HEK293T (cell line): ENCODE measurements at places on chromosomes 12 and 14.

- DNase-seq, result peak; percentile 55
Measured at GRCh38 chr14:97978341-97978740, 1181.2 kb downstream of the VRK1 start.

GRCh38 chr12:79848339-79848738 lies 86.6 kb downstream of the PPP1R12A start:
- no peak for DNase-seq

DNA sequence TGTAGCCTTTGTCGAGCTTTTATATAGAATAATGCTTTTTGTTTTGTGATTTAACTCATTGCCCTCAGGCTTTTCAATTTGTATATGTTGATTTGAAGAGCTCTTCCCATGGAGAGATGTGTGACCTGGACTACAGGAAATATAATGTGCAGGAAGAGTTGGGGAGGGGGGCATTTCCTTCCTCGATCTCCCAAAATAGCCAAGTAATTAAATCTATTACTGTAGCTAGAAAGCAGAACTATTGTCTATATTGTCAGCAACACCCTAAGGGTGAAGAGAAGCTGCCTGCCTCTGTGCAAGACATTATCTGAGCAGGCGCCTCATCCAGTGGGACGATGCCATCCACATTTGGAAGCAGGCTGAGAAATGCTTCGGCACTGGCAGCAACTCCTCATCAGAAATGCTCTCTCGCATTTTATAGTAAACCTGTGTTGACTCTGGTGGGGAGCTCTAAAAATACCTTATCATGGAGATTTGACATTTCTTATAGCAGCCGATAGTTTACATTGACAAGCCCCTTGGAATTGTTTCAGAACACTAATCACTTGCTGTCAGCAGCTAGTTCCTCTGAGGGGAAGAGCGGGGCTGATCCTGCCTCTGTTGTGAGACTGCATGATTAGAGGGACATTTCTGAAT lies 392.5 kb upstream of the RGS6 start:
- no peak for DNase-seq

DNA sequence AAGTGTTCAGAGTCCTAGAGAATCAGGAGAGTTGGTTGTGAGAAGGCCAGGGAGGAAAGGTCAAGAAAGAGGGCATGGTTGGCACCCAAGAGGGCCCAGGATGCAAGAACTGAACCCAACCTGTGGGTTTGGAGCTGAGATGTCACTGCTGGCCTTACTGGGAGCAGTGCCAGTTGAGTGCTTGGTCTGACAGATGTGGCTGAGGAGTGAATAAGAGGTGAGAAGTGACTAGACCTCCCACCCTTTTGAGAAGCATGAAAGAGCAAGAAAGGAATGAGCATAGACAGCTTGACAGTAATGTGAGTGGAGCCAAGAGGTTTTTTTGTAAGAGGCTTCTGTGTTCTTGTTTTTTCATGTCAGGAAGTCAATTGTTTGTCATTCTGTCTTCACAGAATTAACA lies 95.3 kb downstream of the FGD4 start:
- no peak for DNase-seq
